ENCODE measurements at places on chromosomes 4 and X. TPM values are rescaled to one million over a fixed set of nuclear protein-coding genes. Genes with fewer than 3 reads are reported as not detected.

FAM13A gene
- 5.8 TPM for total RNA-seq

- DNase-seq: no peak
Observed at GRCh38 chrX:115941388-115941787, 229.2 kb upstream of the AGTR2 start.

GRCh38 chr4:76634220-76634619 is 199.2 kb downstream of the SHROOM3 start:
- no peak for DNase-seq

GRCh38 chr4:41413670-41414411 is 124.1 kb upstream of the LIMCH1 start:
- DNase-seq: no peak

GRCh38 chr4:165379678-165380064 is 863 bp downstream of the CPE start:
- DNase-seq: no peak

DNA sequence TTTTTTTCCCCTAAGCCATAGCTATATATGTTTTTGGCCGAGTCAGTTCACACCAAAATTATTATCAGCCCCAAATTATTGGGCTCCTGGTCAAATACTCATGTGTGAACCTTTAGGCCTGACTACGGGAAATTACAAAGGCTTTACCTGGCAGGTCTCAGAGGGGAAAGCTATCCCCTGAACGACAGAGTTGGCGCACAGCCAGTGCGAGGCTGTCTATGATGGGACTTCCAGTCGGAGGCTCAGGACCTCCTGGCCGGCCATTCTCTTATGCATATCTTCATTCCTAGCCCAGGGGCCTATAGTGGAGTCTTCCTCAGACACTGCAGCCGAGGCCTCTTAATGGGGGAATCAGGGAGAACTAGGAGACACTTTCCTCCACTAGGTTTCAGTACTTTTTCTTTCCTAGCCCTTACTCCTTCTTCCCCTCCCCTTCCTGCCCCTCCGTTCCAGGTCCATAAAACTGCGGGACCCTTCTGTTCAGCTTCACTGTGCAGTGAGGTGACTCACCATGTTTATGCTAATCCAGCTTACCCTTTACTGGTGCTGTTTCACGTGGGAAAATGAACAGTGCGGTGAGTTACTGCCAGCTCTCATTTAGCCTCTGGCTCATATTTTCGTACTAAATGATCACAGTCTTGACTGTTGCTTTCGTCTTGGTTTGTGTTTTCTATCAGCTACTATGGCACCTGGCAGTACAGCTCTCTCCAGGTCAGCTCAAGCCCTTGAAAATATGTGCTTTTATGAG is 533.9 kb downstream of the FSTL5 start:
- DNase-seq: no peak

Data from Panc1 (cell line).